ENCODE measurements at places on chromosomes 6 and 20.

DNA sequence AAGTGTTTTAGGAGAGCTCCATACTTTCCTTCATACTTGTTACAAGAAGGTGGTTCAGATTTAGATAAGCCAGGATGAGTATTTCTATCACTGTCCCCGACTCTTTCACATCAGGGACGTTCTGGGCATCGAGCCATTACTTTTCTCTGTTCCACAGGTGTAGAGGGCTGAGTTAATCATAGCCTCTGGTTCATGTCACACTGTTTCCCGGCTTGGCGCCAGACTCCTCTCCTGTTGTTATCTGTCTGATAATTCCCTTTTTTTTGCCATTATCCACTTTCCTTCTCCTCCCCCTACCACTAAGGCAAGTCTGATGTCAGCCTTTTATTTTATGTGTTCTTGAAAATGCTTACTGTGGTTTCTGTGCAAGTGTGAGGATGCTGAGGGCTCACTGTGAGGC, 593.4 kb downstream of the UTRN start:
- DNase-seq = no peak

DNA sequence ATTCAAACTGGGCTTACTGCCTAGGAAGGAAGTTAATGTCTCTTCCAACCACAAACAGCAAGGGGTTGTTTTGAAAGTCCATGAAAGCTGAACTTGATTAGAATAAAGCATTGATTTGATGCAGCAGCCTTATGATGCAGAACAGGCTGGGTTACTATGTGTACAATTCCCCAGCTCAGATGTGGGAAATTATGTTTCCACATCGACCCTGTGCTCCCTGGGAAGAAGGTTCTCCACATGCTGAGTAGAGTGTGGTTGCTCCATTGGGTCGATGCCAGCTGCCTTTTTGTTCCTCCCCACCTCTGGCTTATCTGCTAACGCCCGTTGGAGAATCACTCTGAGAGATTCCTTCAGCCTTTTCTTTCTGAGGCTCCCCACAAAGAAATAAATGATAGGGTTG, 1.2 kb downstream of the MAS1L start:
- DNase-seq = no peak

DNA sequence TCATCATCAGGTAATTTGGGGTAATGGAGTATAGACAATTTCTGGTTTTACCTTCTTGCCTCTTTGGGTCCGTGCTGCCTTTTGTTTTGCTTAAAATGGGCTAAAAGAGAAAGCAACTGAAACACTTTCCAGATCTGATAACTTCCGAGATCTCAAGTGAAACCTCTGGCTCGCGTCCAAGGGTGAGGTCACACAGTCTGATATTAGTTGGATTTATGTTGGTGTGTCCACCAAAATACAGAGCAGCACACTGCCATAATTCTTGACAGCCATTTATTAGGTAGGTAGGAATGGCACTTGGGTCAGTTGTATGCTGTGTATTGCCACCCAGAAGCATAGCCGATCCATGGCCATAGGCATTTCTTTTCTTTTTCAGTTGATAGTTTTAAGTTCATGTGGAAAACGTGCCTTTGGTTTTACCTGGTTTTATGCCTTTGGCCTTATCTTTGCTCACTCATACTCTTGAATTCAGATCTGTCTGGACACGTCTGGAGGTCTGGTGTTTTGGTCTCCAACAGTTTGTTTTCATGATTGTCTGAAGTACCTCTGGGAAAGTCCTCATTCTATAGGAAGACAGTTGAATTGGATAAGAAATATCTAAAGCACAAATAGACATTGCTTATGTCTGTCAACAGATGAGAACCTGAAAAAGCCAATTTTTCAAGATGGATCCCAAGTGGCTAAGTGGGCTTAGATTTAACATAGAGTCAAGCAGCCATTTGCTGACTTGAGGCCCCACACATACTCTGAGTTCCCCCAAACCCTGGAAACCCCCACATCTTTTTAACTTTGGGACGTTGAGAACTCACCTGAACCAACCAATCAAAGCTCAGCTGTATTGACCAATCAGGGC, 320.8 kb downstream of the SOX4 start:
- no peak for DNase-seq

DNA sequence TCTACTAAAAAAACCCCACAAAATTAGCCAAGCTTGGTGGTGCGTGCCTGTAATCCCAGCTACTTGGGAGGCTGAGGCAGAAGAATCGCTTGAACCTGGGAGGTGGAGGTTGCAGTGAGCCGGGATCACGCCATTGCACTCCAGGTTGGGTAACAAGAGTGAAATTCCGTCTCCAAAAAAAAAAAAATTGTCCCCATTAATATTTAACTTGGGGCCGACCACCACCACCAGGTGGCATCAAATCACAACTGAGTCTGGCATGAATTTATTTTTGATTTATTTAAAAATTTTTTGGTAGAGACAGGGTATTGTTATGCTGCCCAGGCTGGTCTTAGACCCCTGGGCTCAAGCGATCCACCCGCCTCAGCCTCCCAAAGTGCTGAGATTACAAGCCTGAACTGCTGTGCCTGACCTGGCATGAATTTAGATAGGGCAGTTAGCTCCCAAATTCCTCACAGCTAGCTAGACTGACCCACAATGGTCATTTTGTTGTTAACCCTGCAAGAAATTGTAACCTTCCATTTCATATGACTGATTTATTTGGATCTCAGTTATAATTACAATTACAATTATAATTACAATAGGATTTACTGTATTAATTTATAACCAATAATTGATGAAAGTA, 17.1 kb upstream of the BEND3 start:
- DNase-seq = peak; percentile 46

- no peak for DNase-seq
Measured at GRCh38 chr20:6277661-6278240, 154.9 kb upstream of the FERMT1 start.

- no peak for DNase-seq
Measured at GRCh38 chr20:53175135-53175780, 203.1 kb downstream of the TSHZ2 start.

- DNase-seq = no peak
Measured at GRCh38 chr20:2955257-2955970, 82.1 kb downstream of the PTPRA start.

GRCh38 chr6:395432-396125, 4.0 kb downstream of the IRF4 start:
- DNase-seq = no peak

DNA sequence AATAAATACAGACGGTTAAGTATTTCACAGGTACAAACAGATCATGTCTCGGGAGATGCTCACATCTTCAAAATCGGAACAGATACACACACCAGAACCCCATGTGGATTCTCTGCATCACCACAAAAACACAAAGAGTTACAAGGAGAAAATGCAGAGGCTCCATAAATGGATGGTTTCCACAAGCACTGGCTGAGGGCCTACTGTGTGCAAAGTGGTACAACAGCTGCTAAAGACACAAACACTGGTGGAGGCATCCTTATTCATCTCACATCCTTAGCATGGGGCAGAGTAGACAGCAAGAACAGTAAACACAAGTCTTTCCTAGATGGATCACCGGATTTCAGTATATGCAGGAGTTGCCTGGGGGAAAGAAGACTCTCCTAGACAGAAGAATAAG, 88.8 kb downstream of the DTNBP1 start:
- no peak for DNase-seq

DNA sequence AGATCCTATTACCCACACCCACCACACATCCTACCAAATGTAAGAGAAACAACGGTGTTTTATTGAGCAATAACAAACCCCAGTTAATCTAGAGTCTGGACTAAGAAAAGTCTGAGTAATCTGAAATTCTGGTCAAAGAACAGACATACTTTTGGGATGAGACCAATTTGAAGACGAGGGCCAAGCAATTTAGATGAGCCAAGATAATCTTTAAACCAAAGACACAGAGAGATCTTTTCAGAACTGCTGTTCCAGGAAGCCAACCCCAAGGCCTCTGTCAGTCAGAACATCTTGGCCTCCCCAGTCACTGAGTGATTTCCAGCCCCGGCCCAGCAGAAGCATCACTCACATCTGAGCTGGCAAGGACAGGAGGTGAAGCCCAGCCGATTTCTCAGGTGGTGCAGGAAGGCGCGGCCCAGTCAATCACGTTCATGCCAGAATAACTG, 118.5 kb upstream of the SYNDIG1 start:
- no peak for DNase-seq

DNA sequence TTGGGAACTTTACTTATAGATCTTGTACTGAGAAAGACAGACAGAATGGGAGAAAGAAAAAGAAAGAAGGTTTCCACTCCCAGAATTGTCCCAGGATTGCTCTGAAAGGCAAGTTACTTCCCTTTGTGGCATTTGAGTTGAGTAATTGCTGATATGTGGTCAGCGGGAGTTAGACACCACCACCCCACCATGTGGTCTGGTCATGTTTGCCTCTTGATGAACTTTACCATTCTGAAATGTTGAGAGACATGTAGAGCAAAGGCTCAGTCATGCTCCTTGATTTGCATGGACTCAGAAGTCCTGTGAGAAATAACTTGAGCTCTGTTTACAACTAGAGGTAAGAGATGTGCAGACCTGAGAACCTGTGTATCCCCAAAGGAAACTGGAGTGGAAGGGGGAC, 17.1 kb downstream of the TCF21 start:
- DNase-seq = no peak

DNA sequence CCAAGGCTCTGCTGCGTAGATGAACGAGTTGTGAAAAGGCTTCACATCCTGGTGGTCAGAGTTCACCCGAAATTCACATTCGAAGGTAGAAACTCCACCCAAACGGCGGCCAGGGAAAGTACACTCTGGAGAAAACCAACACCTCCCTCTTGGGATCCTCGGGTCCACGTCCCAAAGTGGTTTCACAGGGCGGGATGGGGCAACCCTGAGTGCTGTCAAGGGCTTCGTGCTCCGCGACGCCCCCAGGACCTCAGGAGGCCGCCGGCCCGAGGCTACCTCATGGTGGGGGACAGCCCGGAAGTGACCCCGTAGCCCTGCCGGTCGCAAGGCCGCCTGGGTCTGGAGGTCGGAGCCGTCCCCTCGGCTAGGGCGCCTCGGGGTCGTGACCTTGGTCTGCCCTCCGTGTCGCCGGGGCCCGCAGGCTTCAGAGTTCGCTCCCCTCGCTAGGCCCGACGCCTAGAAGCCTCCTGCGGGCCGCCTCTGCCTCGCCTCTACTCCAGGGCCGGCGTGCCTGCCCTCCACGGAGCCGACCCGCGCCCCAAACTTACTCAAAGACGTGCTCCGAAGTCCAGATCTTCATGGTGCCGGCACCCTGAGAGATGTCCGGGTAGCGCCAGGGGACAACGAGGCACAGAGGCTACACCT, at the start of gene PRELID3B:
Gene PRELID3B (minus strand): TSS at position 636 of the 645 bp plus-strand sequence. CDS start 56 bp downstream, at position 580.
- peak; percentile 41 for DNase-seq

GRCh38 chr6:109448615-109449014, 7.0 kb downstream of the MICAL1 start:
- DNase-seq = no peak

- no peak for DNase-seq
Measured at GRCh38 chr6:13248994-13249393, 79.3 kb downstream of the TBC1D7 start.

All from PC-9 (cell line).